AML-193 (cell line): ENCODE measurements at places on chromosomes 1 and 21.

DNA sequence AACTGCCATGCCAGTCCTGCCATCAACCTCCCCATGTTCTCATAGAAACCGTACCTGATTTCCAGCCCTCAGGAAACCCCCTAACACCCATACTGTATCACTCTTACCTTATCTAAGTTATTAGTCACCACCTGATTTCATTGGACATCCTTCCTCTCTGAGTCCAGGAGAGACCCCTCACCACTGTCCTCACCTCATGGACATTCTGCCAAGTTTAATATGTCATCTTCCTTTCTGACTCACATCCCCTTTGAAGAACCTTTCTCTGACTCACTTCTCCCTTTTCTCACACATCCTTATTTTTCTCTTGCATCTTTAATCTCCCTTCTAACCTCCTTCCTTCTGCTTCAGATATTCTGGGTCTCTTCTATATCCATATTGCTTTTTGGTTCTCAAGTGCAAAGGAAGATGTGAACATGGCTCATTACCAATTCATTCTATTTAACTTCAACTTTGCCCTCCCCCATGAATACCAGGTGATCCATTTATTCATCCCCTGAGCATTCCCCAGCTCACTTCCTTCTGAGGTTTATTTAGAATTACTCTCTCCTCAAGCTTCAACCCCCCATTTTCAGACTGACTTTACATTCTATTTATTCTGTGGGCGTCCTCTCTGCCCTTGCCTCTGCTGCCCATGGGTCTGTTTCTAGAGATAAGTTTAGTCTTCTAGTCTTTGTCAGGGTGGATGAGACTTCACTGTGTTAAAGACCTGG lies 206.8 kb upstream of the ESRRG start:
- no peak for DNase-seq

DNA sequence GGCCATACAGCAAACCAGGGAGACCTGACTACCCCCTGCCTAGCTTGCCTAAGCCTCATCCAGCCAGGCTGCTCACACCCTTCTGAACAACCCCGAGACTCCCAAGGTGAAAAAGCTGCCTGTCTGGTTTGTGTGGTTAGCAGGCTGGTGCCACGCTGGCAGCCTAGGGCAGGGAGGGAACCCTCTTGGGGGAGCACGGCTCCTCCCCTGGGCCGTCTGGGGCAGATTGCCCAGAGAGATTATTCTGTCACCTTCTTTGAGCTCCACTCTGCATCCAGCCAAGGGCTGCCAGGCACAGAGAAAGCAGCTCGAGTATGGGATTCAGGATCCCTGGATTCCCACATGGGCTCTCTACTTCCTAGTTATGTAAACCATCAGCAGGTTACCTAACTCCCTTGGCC lies 27.5 kb upstream of the TCEA3 start:
- no peak for DNase-seq

DNA sequence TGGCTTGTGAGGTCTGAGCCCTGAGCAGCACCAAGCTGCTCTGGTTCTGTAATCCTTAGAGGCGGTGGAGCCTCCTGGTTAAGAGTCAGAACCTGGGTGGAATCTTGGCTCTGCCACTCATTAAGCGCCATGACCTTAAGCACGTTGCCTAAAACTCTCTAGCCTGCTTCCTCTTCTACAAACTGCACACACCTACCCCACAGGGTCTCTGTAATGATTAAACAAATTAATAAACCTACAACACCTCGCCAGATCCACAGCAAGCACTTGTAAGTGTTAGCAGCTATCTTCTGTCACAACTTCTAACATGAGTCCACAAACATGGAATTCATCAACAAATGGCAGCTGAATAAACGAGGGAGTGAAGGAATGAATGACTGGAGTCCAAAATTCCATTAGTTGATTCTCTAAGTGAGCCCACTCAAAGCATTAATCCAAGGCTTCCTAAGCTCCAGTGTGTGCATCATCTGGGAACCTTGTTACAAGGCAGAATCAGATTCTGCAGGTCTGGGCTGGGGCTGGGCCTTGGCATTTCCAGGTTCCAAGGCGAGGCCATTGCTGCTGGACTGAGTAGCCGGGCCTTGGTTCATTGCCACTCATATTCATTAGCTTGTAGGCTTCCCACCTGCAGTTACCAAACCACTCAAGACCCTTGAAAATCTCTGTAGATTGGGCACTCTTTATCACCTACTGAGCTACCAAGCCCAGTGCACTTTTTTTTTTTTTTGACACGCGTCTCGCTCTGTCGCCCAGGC lies 168.6 kb downstream of the HIVEP3 start:
- DNase-seq: no peak

GRCh38 chr1:98460136-98460535 lies 201.4 kb upstream of the SNX7 start:
- DNase-seq: no peak

GRCh38 chr1:41783189-41783639 lies 135.5 kb downstream of the HIVEP3 start:
- DNase-seq: no peak

DNA sequence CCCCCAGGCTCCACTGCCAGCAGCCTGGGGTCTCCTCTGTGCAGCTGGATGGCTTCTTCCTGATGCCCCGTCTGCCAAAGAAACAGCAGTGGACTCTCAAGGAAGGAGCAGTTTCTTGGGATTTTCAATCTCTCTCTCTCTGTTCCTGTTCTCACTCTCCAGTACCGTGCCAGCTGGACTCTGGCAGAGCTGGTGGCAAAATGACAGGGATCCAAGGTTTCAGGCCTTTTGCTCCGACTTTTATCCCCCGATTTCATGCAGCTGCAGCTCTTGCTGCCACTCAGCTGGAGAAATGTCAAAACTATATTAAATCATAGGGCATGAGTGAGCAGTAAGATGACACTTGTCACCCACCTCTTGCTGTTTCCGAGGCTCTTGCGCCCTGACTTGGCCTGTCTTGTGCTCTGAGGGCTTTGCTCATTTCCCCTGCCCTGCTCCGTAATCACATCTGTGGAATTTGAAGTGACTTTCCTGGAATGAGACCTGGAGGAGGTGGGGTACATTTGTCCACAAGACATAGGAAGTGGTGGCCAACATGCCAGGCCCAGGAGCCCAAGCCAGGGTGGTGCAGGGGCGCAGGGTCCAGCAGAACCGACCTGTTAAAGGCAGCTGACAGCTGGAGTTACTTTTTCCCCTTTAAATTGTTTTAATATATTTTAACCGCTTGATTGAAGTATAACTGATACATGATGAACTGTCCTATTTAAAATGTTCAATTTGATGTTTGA lies 576.2 kb downstream of the PTPRU start:
- no peak for DNase-seq

GRCh38 chr1:154276797-154277196 lies 4.4 kb downstream of the HAX1 start:
- no peak for DNase-seq

GRCh38 chr1:156959414-156959813 lies 39.0 kb downstream of the LRRC71 start:
- DNase-seq: no peak

GRCh38 chr1:31703431-31704270 lies at the start of gene COL16A1:
Gene COL16A1, minus strand, starts transcription at chr1:31704017. Its CDS starts 1,824 bp downstream, at chr1:31702193.
- DNase-seq: no peak

DNA sequence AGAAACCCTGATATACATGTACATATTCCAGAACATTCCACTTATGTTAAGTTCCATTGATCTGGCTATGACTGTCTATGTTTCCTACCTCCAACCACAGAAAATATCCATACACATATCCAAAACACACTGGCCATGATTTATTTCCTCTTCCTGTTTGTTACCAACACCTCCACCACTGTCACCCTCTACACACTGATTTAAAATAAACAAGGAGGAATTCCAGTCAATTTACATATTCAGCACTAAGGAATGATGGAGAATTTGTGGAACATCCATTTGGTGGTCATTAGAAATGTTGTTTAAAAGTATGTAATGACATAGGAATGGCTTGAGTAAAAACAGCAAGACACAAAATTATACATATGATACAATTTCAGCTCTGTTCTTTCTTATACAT lies 5.5 kb upstream of the STX6 start:
- no peak for DNase-seq

DNA sequence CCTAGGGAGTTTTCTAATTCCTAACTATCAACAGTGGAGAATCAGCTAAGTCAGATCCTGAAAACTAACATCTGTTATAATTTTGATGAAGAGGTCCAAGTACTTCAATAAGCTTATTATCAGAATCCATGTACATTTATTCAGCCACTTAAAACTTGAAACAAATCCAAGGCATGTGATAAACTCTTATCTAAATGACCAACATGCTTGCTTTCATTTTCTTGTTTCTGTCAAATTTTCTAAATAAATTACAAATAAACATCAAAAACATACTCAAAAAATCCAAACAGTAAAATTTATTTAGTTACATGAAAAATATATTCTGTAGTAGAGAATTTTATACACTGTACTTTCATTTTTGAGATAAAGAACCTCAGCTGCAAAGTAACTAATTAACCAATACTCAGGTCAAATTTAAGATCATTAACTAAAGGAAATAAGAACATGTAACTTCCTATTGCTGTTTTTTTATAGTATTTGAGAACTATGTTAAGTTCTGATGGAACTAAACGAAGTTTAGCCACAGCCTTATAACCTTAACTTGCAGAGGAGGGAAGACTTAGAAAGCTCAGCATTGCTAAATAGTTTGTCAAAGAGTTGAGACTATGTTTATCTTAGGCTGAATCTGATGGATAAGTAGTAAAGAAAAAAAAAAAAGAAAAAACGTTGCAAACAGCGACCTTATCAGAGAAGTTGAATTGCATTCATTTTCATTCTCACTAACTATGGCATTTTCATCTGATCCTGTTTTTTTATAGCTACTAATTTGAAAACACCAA lies 44.9 kb downstream of the SYNJ1 start:
- no peak for DNase-seq

- DNase-seq: no peak
These were observed 8.8 kb downstream of the USP16 start for GRCh38 chr21:29033301-29033700.

- DNase-seq: no peak
These were observed 11.1 kb upstream of the MEF2D start for GRCh38 chr1:156511644-156512043.

DNA sequence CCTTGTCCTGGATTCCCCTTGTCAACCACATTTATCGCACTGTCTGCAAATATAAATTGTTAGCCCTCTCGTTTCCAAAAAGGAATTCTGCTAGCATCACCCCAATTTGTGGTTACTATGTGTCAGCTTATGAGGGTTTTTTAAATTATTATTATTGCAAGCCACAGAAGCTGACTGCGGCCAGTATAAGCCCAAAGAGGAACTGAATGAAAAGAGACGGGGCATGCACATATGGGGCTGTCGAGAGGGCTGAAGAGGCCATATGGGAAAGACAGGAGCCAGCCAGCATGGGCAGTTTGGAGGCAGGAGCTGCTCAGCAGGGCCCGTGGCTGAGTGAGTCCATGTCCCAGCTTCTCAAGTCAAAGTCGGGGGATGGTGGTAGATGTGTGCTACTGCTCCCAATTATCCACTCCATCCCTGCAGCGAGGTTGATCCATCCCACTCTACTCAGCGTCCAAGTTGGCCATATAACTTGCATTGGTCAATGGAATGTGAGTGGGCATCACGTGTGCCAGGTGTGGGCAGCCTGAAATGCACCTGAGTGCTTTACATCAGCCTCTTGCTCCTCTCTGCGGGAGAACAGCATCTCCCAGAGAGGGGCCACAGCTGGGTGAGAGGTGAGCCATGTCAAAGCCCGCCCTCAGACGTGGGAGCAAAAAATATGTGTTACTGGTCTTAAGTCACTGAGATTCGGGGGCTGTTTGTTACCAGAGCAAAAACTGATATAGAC lies 37.6 kb upstream of the LDLRAP1 start:
- DNase-seq: no peak

GRCh38 chr21:21268061-21268471 lies 269.9 kb downstream of the NCAM2 start:
- no peak for DNase-seq

- DNase-seq: no peak
These were observed 66.9 kb upstream of the ECE1 start for GRCh38 chr1:21357161-21357560.

DNA sequence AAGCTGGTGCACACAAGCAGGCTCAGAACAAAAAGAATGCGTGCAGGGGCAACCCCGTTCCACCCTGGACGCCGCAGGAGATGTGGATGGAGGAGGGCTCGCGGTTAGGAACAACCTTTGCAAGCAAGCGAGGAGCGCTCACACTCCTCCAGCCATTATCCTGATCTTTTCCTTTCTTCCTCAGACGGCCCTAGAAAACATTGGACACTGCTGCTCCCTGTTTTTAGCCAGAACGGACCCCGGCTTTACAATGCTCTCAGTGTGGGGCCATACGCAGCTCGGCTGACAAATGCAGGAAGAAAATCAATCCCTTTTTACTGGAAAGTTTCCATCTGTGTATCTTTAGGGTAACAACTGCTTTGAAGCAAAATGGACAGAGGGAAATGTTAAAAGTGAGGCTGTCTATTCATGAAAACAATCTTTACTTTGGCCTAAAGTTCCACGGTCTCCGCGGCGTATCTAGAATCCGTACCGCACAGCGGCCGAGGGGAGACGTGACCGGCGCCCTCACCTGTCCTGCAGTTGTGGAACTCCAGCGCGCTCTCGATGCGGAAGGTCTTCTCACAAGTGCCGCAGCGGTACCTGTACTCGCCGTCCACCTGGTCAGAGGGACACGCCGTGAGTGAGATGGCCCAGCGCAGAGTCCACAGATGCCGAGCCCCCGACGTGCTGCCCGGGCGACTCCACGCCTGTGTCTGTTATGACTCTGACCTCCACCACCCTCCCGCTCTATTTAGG lies 44.0 kb downstream of the PRDM15 start:
- DNase-seq: no peak

DNA sequence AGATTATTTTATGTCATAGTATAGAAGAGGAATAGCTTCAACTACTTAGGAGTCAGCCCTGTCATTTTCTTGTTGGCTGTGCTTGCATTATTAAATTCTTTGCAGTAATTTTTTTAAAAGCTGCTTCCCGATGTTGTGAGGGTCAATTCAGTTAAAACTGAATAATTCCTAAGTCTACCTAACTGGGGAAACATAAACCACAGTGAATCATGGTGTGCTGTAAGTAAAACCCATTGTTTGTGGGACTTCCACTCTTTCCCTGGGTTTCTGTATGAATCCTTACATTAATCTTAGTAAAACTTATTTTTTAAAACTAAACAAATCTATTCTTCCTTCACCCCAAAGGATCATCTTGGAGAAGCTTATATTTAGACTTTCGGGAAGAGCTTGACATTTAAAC lies 4.4 kb downstream of the SUCO start:
- DNase-seq: no peak

GRCh38 chr1:201359031-201359872 lies 18.2 kb downstream of the TNNT2 start:
- DNase-seq: no peak

GRCh38 chr1:212827831-212828278 lies 19.6 kb downstream of the SPATA45 start:
- no peak for DNase-seq

DNA sequence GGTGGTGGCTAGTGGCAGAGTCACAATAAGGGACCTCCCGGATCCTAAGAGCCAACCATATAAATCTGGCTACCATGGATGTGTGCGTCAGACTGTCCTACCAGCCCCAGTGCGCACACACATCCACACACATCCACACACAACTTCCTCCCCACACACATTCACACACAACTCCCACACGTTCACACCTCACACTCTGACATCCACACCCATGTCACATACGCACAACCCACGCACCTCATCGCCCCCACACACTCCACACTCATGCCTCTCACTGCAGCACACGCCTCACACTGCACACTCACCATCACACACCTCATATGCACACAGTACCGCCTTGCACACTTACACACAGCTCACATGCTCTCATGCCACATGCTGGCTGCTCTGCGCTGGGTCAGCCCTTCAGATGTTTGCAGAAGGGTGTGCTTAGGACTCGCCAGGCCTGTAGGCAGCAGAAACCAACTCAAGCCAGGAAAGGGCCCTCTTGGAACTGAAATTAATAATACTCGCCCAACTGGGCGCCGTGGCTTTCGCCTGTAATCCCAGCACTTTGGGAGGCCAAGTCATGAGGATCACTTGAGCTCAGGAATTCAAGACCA lies 3.0 kb downstream of the LDLRAD2 start:
- no peak for DNase-seq
